ENCODE measurements at places on chromosomes 12 and 14. TPM values are rescaled to one million over a fixed set of nuclear protein-coding genes. Genes with fewer than 3 reads are reported as not detected.

- no peak for DNase-seq
- no peak overlapping the region for H3K27ac ChIP-seq
- H3K27me3 ChIP-seq: no peaks in the 10 kb centered on the region
- no peaks in the 10 kb centered on the region for H3K36me3 ChIP-seq
- H3K4me1 ChIP-seq: peaks cover 78% of the 10 kb centered on the region
- no peak overlapping the region for H3K4me3 ChIP-seq
Observed at GRCh38 chr14:50041980-50042379, 74.4 kb downstream of the VCPKMT start.

GRCh38 chr14:68911594-68912227, 67.4 kb downstream of the ACTN1 start:
- DNase-seq: peak; percentile 87
- peaks cover 18% of the 10 kb centered on the region for H3K4me1 ChIP-seq
- no peak overlapping the region for H3K27ac ChIP-seq
- peaks cover 29% of the 10 kb centered on the region for H3K36me3 ChIP-seq
- peak overlapping the region; percentile 4 for H3K4me3 ChIP-seq

DNA sequence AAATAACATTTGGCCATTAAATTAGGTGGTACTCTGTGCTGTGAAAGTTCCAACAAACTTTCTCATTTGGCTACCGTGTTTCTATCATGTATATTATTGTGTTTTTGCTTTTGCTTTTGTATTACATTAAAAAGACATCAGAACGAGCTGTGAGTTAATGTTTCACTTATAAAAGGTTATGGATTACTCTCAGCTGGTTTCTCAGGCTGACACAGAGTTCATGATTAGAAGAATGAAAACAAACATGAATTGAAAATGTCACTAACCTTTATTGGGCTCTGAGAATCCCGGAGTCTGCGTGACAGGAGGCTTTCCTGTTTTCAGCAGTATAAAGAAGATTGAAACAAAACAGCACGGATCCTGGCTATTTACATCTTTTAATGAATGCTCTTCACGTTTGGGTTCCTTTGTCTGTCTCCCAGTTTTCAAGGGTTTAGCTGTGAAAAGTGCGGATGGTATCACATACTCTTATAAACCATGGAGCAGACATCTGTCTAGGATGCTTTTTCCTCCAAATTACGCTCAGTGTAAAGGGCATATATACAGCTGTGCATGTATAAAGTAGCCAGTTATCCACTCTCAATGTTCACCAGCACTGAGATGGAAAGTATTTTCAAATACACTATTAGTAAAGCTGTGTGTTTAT, 153.6 kb downstream of the PTCSC3 start:
- no peaks in the 10 kb centered on the region for H3K27me3 ChIP-seq
- H3K4me3 ChIP-seq: no peak overlapping the region
- H3K36me3 ChIP-seq: no peaks in the 10 kb centered on the region
- DNase-seq: no peak

The TOGARAM1 gene
- total RNA-seq: 23.7 TPM

DNA sequence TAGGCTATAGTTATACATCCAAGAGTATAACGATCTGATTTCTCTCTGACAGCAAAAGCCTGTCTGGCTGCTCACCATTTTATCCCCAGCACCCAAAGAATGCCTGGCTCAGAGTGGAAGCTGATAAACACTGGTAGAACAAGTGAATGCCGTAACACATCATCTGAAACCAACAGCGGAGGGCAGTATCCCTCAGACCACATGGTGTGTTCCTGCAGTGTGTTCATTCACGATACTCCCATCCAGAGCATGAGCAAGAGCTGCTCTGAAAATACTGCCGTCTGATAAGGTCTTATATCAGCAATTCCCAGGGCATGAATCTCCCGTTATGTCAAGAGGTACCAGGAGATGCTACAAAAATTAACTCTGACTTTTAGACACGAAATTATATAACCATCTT, 95.9 kb downstream of the TTC7B start:
- H3K4me1 ChIP-seq: no peaks in the 10 kb centered on the region
- no peaks in the 10 kb centered on the region for H3K36me3 ChIP-seq
- no peak overlapping the region for H3K4me3 ChIP-seq
- no peaks in the 10 kb centered on the region for H3K27me3 ChIP-seq

GRCh38 chr12:115452751-115453281, 768.8 kb upstream of the TBX3 start:
- H3K27ac ChIP-seq: no peak overlapping the region
- DNase-seq: no peak
- H3K36me3 ChIP-seq: no peaks in the 10 kb centered on the region

The TBX3 gene
- 22.1 TPM for total RNA-seq

The PDZRN4 gene
- 0.42 TPM for total RNA-seq

DNA sequence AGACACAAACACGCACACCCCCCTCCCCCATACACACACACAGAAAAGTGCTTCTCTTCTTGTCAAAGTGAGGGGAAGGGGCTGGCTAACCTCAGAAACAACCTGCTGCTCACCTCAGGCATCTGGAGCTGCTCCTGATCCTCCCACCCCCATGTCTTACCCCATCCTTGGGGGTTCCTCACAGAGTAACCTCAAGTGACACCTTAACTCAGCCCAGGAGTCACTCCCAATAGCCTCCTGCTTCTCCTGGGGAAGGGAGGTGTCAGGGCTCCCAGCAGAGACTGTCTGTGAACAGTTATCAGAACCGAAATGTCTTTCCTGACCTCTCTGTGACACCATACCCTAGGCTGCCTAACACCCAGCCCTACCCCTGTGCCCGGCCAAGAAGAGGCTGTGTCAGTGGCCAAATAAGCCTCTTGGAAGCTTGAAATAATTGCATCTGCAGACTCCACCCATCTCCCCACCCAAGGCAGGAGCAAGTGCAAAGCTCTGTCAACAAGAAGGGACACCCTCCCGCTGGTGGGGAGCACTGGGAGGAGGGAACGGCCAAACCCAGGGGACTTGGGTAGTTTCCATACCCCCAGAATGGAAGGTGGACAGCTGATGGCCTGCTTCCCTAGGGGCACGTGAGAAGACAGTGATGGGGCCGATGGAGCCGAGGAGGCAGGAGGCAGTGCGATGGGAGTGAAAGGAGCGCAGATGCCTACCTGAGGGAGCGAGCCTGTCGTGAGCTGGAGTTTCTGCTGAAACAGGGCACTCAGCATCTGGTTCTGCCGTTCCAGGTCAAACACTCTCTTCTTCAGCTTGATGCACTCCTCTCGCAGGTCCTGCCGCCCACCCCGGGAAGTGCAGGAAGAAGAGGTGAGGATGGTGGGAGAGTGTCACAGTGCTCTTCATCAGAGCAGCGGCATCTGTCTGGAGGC, 26.8 kb downstream of the NCKAP5L start:
- peaks cover 13% of the 10 kb centered on the region for H3K4me1 ChIP-seq
- no peak overlapping the region for H3K27ac ChIP-seq
- no peaks in the 10 kb centered on the region for H3K27me3 ChIP-seq

The AQP5 gene
- total RNA-seq: not detected

- DNase-seq: no peak
- peaks cover 30% of the 10 kb centered on the region for H3K36me3 ChIP-seq
- no peaks in the 10 kb centered on the region for H3K27me3 ChIP-seq
- H3K4me1 ChIP-seq: no peaks in the 10 kb centered on the region
Observed at GRCh38 chr14:69068744-69069421, 84.0 kb downstream of the DCAF5 start.

The GPR162 gene
- 5.1 TPM for total RNA-seq

The AQP6 gene
- total RNA-seq: 0.36 TPM

DNA sequence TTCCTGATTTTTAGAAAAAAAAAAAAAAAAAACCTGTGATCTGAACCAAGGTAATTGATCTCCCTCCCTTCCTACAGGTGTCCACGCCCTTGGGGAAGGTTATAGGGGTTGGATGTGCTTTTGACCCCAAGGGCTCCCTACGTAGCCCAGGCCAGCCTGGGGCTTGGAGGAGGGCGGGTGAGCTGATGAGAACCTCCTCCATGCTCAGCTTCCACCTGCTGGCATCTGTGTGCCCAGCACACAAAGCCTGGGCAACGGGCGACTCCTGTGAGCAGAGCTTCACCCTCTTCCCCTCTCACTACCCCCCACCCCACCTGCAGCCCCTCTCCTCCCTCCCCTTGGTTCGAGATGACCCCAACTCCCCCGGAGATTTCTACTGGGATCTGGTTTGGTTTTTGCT, 25.3 kb upstream of the INF2 start:
- no peak overlapping the region for H3K27ac ChIP-seq
- peak; percentile 71 for DNase-seq
- peaks cover 34% of the 10 kb centered on the region for H3K4me1 ChIP-seq
- H3K36me3 ChIP-seq: no peaks in the 10 kb centered on the region

The SLC5A8 gene
- total RNA-seq: not detected

The KRT75 gene
- total RNA-seq: not detected

DNA sequence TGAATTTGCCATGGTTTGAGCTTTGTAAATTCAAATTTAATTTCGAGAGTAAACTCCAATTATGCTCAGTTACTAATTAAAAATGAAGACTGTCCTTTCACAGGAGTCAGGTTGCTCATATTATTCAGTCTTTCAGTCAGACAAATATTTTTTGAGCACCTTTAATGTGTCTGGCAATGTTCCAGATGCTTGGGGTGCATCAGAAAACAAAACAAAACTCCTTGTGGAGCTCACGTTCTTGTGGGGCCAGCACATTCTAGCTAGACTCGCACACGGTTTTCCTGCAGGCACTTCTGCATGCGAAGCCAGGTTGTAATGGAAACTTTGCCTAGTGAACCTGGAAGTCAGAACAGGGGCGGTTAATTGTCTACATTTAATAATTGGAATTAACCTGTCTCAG, 64.0 kb upstream of the ATF1 start:
- no peak overlapping the region for H3K4me3 ChIP-seq
- H3K27me3 ChIP-seq: no peaks in the 10 kb centered on the region
- no peak overlapping the region for H3K27ac ChIP-seq
- no peaks in the 10 kb centered on the region for H3K4me1 ChIP-seq
- no peak for DNase-seq
- H3K36me3 ChIP-seq: peaks cover 82% of the 10 kb centered on the region

GRCh38 chr12:41076114-41076513, 112.0 kb upstream of the PDZRN4 start:
- no peaks in the 10 kb centered on the region for H3K27me3 ChIP-seq
- DNase-seq: no peak
- no peaks in the 10 kb centered on the region for H3K36me3 ChIP-seq
- H3K27ac ChIP-seq: no peak overlapping the region
- no peak overlapping the region for H3K4me3 ChIP-seq
- H3K4me1 ChIP-seq: no peaks in the 10 kb centered on the region

DNA sequence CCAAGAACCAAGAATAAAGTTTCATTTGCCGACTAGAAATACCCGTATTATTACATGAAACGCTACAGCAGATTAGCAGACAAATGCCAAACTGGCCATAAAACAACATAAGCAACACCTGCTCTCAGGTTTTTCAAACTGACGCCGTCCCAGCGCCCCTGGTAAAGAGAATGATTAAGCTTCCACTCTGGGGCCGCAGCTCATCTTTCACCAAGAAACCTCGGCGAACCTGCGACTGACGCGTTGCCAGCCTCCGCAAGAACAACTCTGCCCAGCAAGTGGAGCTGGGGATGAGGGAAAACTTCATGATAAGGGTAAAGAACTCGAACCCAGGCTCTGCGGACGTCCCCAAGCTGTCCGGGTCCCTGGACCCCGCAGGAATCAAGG, 530 bp downstream of the ARL1 start:
- DNase-seq: no peak
- no peaks in the 10 kb centered on the region for H3K27me3 ChIP-seq
- peak overlapping the region; percentile 87 for H3K4me3 ChIP-seq

DNA sequence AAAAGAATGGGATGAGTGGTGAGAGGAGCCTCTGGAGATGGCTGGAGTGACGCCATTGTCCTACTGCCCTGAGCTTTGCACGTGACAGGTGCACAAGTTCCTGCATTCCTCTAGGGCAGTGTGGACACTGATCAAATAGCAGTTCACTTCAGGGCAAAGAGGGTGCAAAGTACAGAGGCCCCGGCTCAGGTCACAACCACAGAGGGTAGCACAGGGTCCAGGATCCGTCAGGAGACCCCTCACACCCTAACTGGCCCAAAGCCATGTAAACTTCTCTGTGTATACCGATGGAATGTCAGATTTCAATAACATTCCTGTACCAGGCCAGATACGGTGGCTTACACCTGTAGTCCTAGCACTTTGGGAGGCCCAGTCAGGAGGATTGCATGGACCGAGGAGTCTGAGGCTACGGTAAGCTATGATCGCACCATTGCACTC, 10.4 kb upstream of the FBLN5 start:
- H3K27me3 ChIP-seq: no peaks in the 10 kb centered on the region
- H3K4me3 ChIP-seq: no peak overlapping the region
- no peaks in the 10 kb centered on the region for H3K4me1 ChIP-seq
- no peaks in the 10 kb centered on the region for H3K36me3 ChIP-seq
- no peak overlapping the region for H3K27ac ChIP-seq

Data from spleen (tissue), 13 donors.